ENCODE measurements at places on chromosomes 16 and 17.

- no peak for DNase-seq
These were observed 4.3 kb downstream of the CBLN1 start for GRCh38 chr16:49277386-49277742.

DNA sequence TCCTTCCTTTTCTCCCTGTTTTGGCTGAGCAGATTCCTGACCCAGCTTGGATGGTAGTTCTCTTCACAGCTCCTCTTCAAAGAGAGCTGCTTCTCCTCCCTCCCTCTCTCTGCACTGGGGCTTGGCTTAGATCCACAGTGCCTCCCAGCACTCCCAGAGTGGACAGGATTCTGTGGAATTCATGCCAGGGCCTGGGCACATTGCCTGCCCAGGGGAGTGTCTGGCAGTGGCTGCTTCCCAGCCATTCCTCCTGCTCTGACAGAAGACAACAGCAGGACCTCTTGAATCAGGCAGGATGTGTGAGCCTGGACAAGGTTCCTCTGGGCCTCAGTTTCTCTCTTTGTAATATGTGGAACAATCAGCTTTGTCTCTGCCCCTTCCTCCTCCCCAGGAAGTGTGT, 4.5 kb upstream of the MMP28 start:
- DNase-seq = no peak

GRCh38 chr16:68737730-68738629, 888 bp downstream of the CDH1 start:
- DNase-seq = peak; percentile 60

- no peak for DNase-seq
These were observed 157.7 kb upstream of the TNRC6C start for GRCh38 chr17:77800816-77801215.

- no peak for DNase-seq
These were observed 48.5 kb downstream of the WWOX start for GRCh38 chr16:78147911-78148401.

DNA sequence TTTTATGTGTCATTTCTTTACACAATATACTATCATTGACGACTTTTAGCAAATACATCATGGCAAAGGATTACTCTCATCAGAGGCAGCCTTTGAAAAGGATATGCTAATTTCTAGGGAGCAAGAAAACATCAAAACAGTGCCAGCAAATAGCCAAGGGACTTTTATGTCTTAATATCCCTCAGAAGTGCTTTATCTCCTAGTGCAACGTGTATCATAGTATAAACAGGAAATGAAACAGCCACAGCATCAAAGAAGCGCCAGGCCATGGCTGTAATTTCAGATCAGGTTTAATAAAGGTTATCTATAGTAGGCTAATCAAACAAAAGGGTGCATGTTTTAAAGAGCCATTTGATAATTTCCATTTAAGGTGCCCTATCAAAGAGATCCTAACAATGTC, 159.9 kb downstream of the AXIN2 start:
- no peak for DNase-seq

DNA sequence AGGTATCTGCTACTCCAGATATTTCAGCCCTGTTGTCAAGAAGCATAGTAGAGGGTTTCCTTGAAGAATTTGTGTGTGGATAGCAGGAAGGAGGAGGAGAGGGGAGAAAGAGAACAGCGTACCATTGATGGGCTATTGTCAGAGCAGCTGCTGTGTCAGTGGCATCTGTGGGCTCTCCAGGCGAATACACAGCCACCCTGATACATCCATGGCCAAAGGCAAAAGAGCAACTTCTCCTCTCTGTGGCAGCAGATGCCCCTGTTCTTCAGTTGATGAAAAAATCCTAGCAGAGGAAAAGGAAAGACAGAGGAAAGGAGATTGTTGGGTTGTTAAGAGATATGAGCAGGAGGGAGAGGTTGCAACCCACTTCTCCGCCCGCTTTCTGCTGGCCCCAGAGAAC, 12.2 kb upstream of the KCNJ2 start:
- no peak for DNase-seq

- DNase-seq = no peak
These were observed 9.4 kb upstream of the NUFIP2 start for GRCh38 chr17:29303386-29303785.

GRCh38 chr17:16464303-16465051, 27.5 kb downstream of the LRRC75A start:
- no peak for DNase-seq

- no peak for DNase-seq
These were observed 10.5 kb upstream of the ALDOA start for GRCh38 chr16:30054959-30055553.

DNA sequence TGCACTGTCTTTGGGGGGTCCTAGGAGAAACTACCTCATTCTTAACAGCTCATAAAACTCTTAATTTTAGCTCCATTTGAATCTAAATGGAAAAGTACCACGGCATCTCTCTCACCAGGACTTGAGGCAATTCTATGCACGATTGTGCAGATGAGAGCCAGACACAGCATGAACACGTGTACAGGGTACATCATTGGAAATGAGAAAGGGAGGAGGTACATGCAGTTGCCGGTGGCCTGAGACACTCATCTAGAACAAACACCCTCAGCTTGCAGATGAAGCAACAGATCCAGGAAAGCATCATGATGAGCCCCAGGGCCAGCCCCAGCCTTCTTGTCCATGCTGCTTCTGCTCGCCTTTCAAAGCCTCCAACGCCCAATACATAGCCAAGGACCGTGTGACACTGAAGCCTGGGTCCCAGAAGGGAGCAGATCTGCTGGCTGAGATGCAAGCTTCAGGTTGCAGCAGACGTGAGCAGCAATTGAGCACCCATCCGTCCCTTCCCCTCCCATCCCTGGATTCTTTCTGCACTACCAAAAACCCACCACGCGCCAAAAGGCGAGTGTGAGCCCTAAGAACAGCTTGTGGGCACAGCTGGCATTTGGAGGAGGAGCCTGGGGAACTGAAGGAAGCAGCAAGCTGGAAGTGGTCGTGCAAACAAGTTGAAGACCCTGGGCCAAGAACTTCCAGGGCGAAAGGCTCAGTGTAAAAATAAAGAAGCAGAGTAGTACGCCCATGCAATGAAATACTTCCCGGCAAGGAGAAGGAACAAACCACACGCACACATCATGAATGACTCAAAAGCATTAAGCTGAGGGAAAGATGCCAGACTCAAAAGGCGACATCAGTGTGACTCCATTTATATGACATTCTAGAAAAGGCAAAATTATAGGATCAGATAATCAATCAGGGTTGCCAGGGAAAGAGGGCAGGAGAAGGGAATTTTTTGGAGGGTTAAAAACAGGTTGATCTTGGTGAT, 7.3 kb upstream of the RCVRN start:
- DNase-seq = no peak

GRCh38 chr16:17323171-17323570, 147.6 kb downstream of the XYLT1 start:
- no peak for DNase-seq

DNA sequence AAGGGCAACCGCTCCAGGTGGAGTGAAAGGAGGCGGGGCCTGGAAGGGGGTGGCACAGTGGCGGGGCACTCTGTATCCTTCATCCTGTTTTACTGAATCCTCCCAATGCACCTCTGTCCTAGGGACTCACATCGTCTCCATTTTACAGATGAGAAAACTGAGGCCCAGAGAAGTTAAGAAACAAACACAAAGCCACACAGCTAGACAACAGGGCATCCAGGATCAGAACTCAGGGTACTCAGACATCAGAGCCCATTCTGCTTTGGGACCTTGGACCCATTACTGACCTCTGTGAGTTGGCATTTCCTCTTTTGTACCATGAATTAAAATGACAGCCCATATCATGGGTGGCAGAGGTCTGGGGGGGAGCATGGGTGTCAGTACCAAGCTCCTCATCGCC, 129.2 kb downstream of the CPPED1 start:
- DNase-seq = no peak

GRCh38 chr17:66981983-66982508, 17.5 kb downstream of the CACNG4 start:
- DNase-seq = no peak
